Smooth muscle cell of the pulmonary artery (primary cell): ENCODE measurements at places on chromosomes 4 and X. TPM values are rescaled to one million over a fixed set of nuclear protein-coding genes. Genes with fewer than 3 reads are reported as not detected.

The MAGEA11 gene
- total RNA-seq: not detected in 2 replicates

The SMIM10L2A gene
- total RNA-seq: 0.79 and 0.91 TPM in 2 replicates

The PARM1 gene
- 2.7 and 3.0 TPM in 2 replicates for total RNA-seq

The UCP1 gene
- not detected in 2 replicates for total RNA-seq

The CXCL6 gene
- 19.6 and 184 TPM in 2 replicates for total RNA-seq

The DRD5 gene
- total RNA-seq: not detected in 2 replicates

The ADH6 gene
- total RNA-seq: not detected in 2 replicates

The LUZP4 gene
- not detected in 2 replicates for total RNA-seq

The PAGE4 gene
- total RNA-seq: not detected in 2 replicates

The TMPRSS11F gene
- total RNA-seq: not detected in 2 replicates

The DCX gene
- total RNA-seq: not detected in 2 replicates

The TRIML2 gene
- not detected in 2 replicates for total RNA-seq

The PRPS2 gene
- 15.9 and 25.2 TPM in 2 replicates for total RNA-seq

The CCDC110 gene
- total RNA-seq: 3.8 and 9.4 TPM in 2 replicates

The TAF7L gene
- 0.20 and 0.26 TPM in 2 replicates for total RNA-seq

The GABRE gene
- total RNA-seq: 23.5 and 33.6 TPM in 2 replicates

The POU3F4 gene
- not detected in 2 replicates for total RNA-seq

The SLC2A9 gene
- 2.4 and 3.8 TPM in 2 replicates for total RNA-seq

The PDZD4 gene
- 0.07 and 0.33 TPM in 2 replicates for total RNA-seq

The AKAP14 gene
- total RNA-seq: not detected in 2 replicates

The HAUS3 gene
- 7.2 and 7.8 TPM in 2 replicates for total RNA-seq

The CLIC2 gene
- total RNA-seq: 0.33 and 0.78 TPM in 2 replicates

The PORCN gene
- 15.6 and 21.8 TPM in 2 replicates for total RNA-seq

The GASK1B gene
- total RNA-seq: 96.7 and 112 TPM in 2 replicates

The GAGE12D gene
- not detected in 2 replicates for total RNA-seq

The SMR3B gene
- not detected in 2 replicates for total RNA-seq

The DCLK2 gene
- total RNA-seq: 6.9 and 14.2 TPM in 2 replicates

The ARSH gene
- total RNA-seq: not detected in 2 replicates

The GRID2 gene
- 0.10 and 0.26 TPM in 2 replicates for total RNA-seq

The GYPA gene
- total RNA-seq: not detected in 2 replicates

The KLB gene
- under 0.01 and 0.07 TPM in 2 replicates for total RNA-seq

The ACOT9 gene
- total RNA-seq: 39.7 and 40.5 TPM in 2 replicates

The TRIM75 gene
- total RNA-seq: not detected in 2 replicates

The GSX2 gene
- total RNA-seq: not detected in 2 replicates

The IQCM gene
- not detected in 2 replicates for total RNA-seq

The SH3D19 gene
- total RNA-seq: 20.3 and 48.0 TPM in 2 replicates

The MCF2 gene
- total RNA-seq: 0.07 and 0.10 TPM in 2 replicates

The DOCK11 gene
- 29.7 and 33.8 TPM in 2 replicates for total RNA-seq

The PPP1R2C gene
- not detected in 2 replicates for total RNA-seq

The VSIG4 gene
- total RNA-seq: not detected in 2 replicates

The COX7B2 gene
- total RNA-seq: not detected in 2 replicates

The FAM184B gene
- total RNA-seq: 0.07 and 0.10 TPM in 2 replicates

The SLC26A1 gene
- 0.13 and 0.30 TPM in 2 replicates for total RNA-seq

The SUPT20HL1 gene
- 0.07 TPM in 1 of 2 replicates, not detected in the other for total RNA-seq

The KLKB1 gene
- 0.26 and 0.33 TPM in 2 replicates for total RNA-seq

The EDA2R gene
- total RNA-seq: 10.9 and 11.6 TPM in 2 replicates

The FAAH2 gene
- total RNA-seq: 0.07 and 0.23 TPM in 2 replicates

The SPOCK3 gene
- 0.65 and 4.1 TPM in 2 replicates for total RNA-seq

The SHOX gene
- not detected in 2 replicates for total RNA-seq

The HTR2C gene
- total RNA-seq: not detected in 2 replicates

The INTU gene
- 7.3 and 7.4 TPM in 2 replicates for total RNA-seq

The MAGEC2 gene
- total RNA-seq: not detected in 2 replicates

The UGT2B11 gene
- total RNA-seq: not detected in 2 replicates

The CACNA1F gene
- not detected in 2 replicates for total RNA-seq

The PRRG3 gene
- not detected in 2 replicates for total RNA-seq

The CYBB gene
- not detected in 2 replicates for total RNA-seq

The NKX3-2 gene
- 0.13 TPM in 1 of 2 replicates, not detected in the other for total RNA-seq
